CD4-positive, alpha-beta T cell treated with Interleukin-21 for 1 hour (primary cell): ENCODE measurements at places on chromosomes 5 and 9.

DNA sequence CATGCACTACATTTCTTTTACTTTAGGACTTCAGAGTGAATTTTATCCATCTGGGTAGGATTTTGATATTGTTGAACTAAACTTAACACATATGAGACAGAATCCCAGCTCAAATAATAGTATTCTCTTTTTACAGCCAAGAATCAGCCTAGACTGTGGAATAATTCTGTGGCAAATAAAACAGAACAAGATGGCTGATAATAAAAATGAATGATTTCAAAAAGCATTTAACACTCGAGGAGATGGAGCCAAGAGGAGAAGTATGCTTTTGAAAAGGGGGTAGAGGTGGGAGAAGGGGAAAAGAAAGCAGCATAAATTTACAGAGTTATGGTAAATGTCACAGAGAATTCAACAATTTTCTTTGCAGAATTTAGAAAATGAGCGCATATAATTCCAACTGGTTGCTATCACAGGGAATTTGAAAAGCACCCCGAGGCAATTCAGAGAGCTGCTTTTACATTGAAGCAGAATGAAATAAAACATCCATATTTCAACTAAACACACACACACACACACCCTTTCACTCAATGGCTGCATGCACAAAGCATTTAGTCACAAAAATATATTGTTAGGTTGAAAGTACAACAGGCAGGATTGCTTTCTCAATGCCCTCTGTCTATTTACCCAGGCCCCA lies 60.2 kb upstream of the DMAC1 start:
- no peak for DNase-seq

GRCh38 chr9:131691969-131692611 lies 47.8 kb downstream of the RAPGEF1 start:
- DNase-seq = no peak

DNA sequence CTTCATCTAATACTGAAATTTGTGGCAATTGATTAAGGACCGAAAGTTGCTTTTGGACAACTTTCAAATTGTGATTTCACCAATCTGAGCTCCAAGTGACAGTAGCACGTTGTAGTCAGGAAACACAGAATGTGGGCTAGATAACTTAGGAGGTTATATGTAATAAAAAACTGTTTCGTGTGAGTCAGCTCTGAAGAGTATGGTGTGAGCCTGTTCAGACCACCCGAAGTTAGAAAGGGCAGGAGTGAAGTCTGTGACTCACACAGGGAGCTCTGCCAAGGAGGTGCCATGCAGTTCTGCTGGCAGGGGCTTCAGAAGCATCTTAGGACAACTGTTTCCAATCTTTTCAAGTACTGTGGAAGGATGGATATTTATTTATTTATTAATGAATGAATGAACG lies 16.4 kb upstream of the ZBTB34 start:
- DNase-seq = no peak

DNA sequence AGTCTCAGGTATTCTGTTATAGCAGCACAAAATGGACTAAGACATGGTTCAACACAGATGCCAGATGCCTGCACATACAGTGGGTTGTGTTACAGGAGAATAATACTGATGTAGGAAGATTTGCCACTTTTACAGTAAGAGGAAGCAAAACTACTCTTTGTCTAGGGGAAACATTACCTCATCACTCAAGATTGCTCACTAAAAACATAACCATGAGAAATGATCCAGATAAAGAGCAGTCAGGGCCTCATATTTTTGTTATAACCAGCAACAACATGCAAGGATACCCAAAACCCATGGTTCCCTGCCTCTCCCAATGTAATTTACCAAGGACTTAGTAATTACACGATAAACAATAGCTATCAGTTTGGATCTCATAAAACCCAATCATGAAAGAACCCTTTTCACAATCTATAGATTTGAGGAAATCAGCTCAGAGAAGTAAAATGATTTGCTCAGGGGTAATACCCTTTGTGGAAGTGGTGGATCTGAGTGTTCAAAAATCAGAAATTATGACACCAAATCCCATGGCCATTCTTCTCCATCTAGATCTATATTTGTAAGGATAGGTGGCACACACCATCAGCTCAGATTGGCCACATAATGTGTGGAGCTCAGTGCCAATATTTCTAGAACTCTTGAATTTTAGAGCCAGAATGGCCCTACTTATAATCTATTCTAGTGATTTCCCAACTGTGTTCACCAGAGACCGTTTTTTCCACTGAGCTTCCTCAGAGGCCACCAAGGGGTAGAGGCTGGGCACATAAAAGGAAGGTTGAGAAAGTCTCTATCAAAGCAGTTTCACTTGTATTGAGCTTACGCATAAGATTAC lies 27.8 kb downstream of the DPYSL3 start:
- DNase-seq = no peak

DNA sequence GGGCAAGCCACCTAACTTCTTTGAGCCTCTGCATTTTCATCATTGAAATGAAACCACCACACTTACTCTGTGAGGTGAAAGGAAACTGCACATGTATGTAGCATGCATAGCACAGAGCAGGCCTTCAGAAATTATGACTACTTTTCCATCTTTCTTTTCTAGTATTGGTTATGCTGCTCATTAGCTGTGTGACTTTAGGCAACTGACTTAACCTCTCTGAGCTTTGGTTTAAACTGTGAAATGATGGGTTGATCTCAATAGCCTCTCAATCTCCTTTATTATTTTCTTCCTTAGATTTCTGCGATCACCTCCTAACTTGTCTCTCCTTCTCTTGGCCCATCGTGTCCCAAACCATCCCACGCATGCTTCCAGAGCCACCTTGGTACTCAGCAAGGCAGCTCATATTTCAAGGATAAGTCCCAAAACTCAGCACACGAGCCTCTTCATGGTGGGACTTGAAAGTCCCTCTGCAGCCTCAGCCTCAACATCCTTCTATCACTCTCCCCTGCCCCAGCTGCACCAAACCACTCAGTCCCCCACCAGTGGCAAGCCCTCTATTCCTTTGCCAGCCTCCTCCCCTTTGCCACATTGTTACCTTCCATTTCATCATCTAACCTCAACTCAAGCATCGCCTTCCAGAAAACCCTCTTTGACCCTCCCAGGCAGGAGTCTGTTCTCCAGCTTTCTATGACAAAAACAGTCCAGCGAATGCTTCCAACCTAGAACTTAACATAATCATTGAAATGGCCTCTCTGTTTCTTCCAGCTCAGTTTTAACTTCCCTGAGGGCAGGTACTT lies 60.3 kb upstream of the DNAH5 start:
- DNase-seq = no peak
